Nephron progenitor cell (in vitro differentiated cells): ENCODE measurements at places on chromosomes 6 and 20.

GRCh38 chr20:11626551-11626950, 291.1 kb upstream of the BTBD3 start:
- no peak for DNase-seq

DNA sequence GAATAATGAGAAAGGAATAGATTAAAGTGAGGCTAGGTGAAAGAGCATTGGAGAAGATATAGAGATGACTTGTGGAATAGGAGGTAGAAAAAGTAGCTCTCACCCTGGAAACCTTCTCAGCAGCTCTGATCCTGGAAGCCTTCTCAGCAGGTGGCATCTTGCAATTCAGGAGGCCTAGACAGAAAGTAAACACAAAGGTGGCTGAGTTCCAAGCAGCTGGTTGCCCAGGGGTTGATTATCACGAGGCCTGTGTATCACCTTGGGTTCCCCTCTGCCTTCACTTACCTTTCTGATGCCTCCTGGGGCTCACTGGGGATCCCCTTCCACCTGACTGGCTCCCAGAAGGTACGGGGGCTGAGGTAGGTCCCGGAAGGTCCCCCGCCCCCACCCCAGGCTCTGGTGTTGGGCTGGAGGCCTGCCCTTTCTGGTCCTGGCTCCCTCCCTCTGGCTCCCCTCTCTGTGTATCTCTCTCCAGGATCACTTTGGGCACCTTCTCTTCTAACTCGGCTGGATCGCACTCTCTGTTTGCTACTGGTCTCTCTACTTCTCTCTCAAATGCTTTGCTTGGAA, 9.7 kb downstream of the MDC1 start:
- no peak for DNase-seq

GRCh38 chr6:5537132-5537531, 275.8 kb downstream of the FARS2 start:
- no peak for DNase-seq

DNA sequence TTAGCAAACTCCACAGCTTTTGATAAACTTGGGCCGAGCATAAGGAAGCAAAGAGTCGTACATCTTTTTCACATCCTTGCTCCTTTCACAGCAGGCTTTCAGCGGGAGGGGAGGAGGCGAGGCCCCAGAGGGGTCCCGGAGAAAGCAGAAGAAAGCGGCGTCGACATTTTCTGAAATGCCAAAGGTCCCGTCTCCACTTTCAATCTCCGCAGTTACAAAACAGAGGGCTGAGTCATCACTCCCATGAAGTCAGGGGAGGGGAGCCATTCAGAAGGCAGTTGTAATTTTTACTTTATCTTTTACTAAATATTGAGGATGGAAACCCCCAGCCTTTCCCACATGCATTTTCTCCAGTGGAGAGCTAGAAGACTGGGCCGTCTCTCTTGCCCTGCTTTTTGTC, 174.2 kb upstream of the THBS2 start:
- no peak for DNase-seq

- no peak for DNase-seq
Measured at GRCh38 chr20:31473331-31474096, 1.4 kb downstream of the DEFB124 start.

- DNase-seq, result no peak
Measured at GRCh38 chr20:49413677-49414076, 68.8 kb downstream of the KCNB1 start.
